ENCODE measurements at places on chromosomes 5 and 9.

DNA sequence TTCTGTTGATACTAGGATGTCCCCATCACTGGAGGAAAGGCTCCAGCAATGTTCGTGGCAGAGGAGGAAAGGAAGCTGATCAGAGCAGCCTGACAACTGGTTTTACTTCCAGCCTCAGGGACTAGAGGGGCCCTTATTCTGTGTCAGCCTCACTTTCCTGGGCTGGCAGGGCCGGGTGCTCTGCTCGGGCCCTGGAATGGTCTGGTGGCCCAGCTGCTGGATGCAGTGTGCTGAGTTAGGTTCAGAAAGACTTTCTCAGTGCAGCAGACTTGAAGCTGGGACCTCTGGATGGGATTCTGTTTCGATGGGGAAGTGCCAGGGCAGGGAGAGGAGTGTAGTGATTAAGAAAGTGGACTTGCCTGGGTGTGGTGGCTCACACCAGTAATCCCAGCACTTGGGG lies 81.0 kb downstream of the MACROH2A1 start:
- DNase-seq = no peak

- no peak for DNase-seq
Measured at GRCh38 chr5:74665273-74665672, 19.8 kb upstream of the HEXB start.

DNA sequence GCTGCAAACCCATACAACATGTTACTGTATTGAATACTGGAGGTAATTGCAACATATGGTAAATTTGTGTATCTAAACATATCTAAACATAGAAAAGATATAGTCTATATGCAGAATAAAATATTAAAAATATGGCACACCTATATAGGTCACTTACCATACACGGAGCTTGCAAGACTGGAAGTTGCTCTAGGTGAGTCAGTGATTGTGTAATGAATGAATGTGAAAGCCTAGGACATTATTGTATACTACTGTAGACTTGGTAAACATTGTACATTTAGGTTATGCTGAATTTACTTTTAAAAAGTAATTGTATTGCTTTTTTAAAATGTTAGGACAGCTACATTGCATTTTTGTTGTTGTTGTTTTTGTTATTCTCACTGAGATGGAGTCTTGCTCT lies 968.8 kb downstream of the TLE1 start:
- no peak for DNase-seq

GRCh38 chr5:113005454-113005853 lies 28.9 kb downstream of the DCP2 start:
- no peak for DNase-seq

DNA sequence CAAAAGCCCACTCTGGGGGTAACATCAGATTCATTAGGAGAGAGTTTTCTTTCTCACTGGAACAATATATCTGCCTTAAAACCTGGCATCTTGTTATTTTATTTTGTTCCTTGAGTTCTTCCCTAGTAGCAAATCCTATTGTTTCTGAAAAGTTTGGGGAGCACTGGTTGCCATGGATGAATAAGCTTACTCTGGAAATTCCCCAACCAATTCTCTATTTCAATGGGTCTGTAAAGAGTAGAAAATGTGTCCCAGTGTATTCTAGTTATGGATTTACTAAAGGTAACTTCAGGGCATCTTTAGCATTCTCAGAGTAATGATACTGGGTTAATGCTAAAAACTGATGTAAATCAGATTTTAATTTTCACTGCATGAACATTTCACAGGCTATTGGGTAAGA lies 94.2 kb upstream of the S1PR3 start:
- no peak for DNase-seq

Measured in naive B cell (primary cell).